ENCODE measurements at places on chromosomes 7 and 10.

GRCh38 chr10:18505456-18506118 is 145.8 kb downstream of the NSUN6 start:
- DNase-seq: no peak

GRCh38 chr10:116768786-116769185 is 26.4 kb upstream of the HSPA12A start:
- no peak for DNase-seq

DNA sequence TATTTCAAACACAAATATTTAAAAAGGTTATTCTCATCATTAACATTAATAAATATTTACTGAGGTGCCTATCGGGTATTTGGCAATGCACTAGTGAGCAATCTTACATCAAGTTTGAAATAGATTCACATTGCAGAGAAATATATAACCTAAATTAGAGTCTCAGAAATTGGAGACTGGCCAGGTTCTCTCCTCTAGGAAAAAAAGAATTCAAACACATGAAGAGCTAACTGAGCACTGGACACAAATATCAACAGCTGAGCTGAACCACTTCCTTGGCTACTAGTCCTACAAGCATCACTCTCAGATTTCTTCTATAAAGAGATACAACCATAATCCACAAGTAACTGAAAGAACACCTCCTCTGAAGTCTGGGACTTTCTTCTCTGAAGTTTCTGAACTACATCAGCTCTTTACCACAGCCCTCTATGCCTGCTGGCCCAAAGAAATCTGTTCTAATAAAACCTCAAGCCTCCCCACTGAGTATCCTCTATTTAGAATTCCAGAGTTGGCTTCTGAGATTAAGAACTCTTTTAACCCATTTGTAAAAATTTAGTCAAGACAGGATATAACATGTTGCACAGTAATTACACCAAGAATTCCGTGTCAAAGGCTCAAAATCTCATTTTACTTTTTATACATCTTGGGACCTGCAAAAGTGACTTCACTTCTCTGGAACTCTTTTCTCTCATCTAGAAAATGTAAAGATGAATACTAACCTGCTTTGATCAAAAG is 45.2 kb downstream of the MTERF1 start:
- no peak for DNase-seq

DNA sequence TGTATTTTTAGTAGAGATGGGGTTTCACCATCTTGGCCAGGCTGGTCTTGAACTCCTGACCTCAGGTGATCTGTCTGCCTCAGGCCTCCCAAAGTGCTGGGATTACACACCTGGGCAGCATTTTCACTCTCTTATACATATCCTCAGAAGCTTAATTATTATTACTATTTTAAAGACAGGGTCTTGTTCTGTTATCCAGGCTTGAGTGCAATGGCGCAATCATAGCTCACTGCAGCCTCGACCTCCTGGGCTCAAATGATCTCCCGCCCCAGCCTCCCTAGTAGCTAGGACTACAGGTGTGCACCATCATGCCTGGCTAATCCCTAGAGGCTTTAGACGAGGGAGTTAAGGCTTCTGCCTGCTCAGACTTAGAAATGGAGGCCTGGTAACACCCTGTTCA is 26.3 kb downstream of the UNC5B start:
- DNase-seq: no peak

- DNase-seq: no peak
These were observed 49.4 kb upstream of the SORCS1 start for GRCh38 chr10:107213861-107214260.

- no peak for DNase-seq
These were observed 30.8 kb downstream of the FKBP6 start for GRCh38 chr7:73358590-73359275.

GRCh38 chr10:123967626-123968243 is 76.1 kb upstream of the CPXM2 start:
- DNase-seq: peak; percentile 38

GRCh38 chr10:78907551-78908211 is 161.1 kb upstream of the ZMIZ1 start:
- no peak for DNase-seq

DNA sequence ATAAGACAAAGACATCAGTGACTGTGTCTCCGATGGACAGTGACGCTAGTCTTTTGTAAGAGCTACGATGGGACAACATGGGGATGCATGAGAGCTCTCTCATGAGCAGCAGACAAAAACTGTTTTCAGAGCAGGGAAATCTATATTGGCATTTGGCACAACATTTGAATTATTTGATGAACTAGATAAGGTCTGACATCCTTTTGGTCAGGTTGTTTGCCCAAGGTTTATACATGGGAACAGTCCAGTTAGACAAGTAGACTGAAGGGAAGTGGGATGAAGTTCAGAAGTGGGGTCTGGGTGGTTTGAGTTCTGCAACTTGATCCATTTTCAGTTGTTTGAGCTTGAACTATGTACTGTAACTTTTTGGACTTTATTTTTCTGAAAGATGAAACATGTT is 50.8 kb downstream of the BUB3 start:
- no peak for DNase-seq

DNA sequence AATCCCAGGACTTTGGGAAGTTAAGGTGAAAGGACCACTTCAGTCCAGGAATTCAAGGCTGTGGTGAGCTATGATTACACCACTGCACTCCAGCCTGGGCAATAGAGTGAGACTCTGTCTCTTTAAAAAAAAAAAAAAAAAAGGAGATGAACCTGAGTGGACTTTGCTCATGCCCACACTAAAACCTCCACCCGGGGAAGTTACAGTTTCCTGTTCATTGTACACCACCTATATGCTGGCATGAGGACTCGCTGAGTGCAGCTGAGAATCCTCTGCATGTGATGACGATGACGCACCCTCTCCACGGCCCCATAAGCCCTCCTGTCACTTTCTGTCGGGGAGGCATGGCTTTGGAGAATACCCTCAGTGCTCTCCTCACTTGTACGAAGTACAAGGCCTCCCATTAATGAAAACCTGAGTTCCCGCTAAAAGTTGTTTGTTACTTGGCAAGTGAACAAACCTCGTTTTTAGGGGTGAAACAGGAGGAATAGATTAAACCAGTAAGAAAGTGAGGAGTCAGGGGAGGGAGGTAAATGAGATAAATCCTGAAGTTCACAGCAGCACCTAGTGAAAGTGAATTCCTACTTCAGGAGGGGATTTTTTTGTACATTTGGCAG is 15.9 kb downstream of the TMEM176B start:
- DNase-seq: no peak

GRCh38 chr10:89001024-89001728 is 10.6 kb downstream of the FAS start:
- DNase-seq: no peak

- DNase-seq: no peak
These were observed 33.3 kb downstream of the GBX1 start for GRCh38 chr7:151133986-151134742.

- DNase-seq: no peak
These were observed 179.7 kb downstream of the XPNPEP1 start for GRCh38 chr10:109743574-109743973.

- DNase-seq: no peak
These were observed 32.6 kb downstream of the DUSP5 start for GRCh38 chr10:110530131-110530831.

DNA sequence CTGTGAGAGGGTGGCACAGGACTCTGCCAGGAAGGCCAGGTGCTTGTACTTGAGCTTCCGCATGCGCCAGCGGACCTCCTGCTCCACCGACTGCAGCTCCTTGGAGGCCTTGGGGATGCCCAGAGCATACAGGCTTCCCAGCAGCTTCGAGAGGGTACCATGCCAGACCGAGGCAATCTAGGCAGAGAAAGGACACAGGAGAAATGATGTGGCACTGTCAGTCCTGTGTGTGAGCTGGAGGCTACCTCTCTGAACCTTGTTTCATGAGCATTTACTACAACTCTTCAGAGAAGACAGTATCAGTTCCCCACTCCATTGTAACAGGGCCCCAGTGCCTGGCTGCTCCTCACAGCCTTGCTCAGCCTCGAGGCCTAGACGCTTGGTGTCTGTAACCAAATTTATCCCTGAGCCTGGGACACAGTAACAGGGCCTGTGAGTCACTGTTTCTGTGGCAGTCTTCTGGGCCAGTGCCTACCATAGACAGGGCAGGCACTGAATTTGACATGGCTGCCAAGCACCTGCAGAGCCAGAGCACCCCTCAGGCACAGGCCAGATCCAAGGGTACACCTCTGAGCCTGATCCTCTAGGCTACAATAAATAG is 5.8 kb downstream of the TBRG4 start:
- DNase-seq: no peak

DNA sequence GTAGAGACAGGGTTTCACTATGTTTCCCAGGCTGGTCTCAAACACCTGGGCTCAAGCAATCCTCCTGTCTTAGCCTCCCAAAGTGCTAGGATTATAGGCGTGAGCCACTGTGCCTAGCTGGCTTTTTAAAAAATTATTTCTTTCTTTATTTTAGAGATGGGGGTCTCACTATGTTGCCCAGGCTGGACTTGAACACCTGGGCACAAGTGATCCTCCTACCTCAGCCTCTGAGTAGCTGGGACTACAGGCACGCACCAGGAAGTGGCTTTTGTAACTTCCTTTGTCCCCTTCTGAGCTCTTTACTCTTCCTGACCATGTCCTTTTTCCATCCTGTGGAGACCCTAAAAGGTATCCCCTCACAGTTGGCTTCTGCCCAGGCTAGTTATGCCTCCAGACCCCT is 2.1 kb upstream of the MYOZ1 start:
- DNase-seq: no peak

DNA sequence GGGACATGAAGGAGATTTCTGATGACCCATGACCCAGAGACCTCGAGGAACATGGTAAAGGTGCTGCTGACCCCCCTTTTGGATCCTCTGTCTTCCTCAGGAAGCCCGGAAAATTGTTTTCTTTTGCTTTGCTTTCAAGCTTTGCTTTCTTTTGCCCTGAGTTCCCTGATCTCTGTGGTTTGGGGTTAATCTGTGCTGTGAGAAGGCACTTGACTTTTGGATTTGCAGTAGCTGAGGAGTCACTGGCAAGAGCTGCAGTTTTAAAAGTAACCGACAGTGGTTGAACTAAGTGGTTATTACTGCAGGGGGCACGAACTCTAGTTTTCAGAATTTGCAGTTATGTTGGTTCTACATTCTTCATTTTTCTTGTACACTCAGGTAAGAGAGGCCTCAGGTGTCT is 53.0 kb downstream of the PDZD8 start:
- no peak for DNase-seq

- no peak for DNase-seq
These were observed 120.5 kb downstream of the RTKN2 start for GRCh38 chr10:62148155-62148554.

- no peak for DNase-seq
These were observed 47.7 kb downstream of the EMX2 start for GRCh38 chr10:117590101-117590875.

GRCh38 chr7:28054531-28055160 is 125.9 kb downstream of the JAZF1 start:
- no peak for DNase-seq

GRCh38 chr10:125160856-125161706 is 718 bp upstream of the CTBP2 start:
- DNase-seq: no peak

- no peak for DNase-seq
These were observed 259.3 kb downstream of the HTR7 start for GRCh38 chr10:90598513-90598912.

DNA sequence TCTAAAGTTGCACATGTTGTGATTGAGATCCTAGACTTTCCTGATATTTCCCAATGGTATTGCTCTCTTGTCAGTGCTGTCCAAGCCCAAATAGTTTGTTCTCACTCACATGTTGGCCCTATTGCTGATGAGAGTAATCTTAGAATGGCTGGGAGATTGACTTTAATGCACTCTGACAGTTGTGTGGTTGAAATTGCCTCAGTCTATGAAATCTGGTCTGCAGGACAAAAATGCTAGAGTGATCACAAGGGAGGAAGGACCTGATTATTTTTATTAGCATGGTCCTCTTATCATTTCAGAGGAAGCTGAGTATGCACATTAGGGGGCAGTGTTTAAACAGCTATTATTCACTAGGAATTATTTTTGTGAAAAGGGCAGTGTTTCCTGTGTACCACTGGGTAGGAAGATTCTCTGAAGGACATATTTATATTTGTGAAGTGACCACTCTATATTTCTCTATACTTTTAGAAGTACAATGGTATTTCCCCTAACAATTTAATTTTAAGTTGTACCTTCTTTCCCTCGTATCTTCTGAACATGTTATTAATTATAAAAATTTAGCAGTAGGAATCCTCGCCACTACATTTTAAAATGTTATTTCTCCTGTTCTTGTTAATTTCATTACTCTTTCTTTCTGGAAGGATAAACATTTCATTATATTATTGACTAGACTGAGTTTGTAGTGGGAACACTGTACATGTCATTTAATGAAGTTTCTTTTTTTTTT is 64.4 kb downstream of the SUGCT start:
- no peak for DNase-seq

DNA sequence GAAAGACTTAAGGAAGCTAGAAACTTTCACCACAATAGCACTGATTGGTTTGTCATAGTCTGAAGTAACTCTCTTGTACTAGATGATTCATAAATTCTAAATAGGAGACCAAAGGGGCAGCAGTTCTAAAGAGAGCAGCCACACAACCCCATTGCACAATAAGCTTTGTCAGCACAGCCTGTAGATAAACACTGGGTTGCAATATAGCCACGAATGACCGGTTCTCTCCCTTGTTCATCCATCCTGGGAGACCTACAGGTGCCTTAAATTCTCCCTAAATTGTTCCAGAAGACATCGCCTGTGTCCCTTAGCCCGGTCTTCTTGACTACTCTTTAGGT is 167.0 kb downstream of the SNX13 start:
- DNase-seq: no peak

DNA sequence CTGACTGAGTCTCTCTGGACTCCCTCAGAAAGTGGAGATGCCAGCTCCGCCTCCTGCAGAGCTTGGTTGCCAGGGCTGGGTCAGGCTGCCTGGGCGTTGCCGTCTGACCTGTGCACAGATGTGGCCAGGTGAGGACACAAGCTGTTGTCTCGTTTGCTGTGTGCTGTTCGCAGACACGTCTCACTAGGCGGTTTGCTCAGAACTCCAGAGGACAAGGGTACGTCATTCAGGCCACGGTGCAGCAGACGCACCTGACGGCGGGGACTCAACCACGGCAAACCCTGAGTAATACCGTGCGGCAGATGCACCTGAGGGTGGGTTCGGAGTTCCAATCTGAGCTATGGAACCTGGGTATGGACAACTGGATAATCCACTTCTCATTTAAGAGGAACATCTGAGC is 11.7 kb downstream of the GPER1 start:
- no peak for DNase-seq

DNA sequence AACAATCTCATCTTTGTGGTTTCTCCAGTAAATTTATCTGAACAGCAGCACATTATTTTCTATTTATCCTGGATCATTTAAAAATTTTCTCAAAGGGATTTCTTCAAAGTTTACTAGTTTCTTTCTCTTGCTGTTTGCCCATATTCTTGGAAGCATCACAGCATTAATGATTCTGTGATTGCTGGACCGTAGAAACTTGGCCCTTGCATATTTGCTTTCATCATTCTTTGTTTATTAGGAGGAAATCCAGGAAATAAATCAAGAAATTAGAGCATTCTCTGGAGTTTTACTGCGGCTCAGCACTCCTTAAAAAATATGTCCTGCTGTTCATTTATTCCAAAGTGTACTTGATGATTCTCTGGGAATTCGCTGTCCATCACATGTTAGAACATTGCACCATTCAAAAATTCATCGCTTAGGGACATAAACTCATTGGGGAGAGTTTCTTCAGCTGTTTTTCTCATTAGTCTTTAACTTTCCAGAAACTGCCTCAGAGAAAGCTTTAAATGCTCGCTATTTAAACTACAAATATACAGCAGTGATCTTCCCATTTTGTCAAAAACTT is 264.0 kb upstream of the CDC14C start:
- DNase-seq: no peak

GRCh38 chr10:35270100-35270499 is 66.2 kb upstream of the CCNY start:
- DNase-seq: no peak

GRCh38 chr10:132739225-132739613 is 46.7 kb downstream of the NKX6-2 start:
- no peak for DNase-seq
